Jurkat, Clone E6-1 (cell line): ENCODE measurements at places on chromosomes 2 and 18.

- no peak for DNase-seq
Observed at GRCh38 chr2:24855726-24856125, 62.5 kb downstream of the CENPO start.

DNA sequence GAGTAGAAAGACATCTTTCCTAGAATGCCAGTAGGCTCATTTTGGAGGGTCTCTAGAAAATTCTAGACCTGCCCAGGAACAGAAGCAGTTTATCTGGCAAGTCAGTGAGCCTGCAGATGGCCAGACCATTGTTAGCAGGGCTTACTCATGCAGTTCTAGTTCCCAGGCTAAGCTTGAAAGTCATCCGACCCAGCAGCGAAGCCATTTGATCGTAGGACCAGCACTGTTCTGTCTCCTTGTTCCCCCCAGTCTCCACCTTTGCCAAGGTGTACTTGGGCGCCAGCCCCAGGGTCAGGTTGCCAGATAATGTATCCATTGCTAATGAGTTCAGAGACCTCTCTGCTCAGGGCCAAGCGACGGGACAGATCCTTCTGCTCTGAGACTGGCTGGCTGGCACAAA, 70.1 kb downstream of the EPAS1 start:
- DNase-seq = no peak

DNA sequence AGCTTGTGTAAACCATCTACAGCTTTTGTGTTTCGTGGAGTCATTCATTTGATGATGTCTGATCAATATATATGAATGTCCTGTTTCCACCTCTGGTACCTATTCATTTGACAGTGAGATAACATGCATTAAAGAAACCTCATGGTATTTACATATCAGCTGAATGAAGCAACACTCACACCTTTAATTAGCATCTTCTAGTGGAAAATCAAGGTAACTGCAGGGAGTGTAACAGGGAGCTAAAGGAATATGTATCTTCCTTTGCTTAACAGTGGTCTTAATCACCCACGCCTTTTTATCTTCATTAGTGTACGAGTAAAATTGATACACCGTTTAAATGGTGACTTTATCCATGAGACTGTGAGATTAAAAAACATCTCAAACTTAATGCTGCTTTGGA, 15.6 kb downstream of the SLC39A10 start:
- DNase-seq = no peak

- DNase-seq = no peak
Observed at GRCh38 chr2:26540306-26540705, 62.4 kb upstream of the OTOF start.

DNA sequence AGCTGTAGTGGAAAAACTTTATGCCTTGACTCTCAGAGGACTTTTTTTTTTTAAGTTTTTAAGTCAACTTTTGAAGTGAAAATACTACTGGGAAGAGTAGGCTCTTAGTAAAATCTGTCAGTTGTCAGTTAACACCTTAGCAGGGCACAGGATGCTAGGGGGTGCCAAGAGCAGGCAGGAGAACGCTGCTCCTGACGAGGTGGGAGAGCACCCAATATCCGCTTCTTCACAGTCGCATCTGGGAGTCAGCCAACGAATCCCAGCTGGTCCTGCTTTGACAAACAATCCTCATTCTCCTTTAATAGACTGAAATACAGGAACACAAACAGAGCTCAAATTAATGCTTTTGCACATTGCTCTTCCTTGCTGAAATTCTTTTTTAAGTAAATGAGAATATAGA, 709.5 kb upstream of the ACVR2A start:
- DNase-seq = no peak
